NCI-H774 (cell line): ENCODE measurements at places on chromosomes 3 and 15.

DNA sequence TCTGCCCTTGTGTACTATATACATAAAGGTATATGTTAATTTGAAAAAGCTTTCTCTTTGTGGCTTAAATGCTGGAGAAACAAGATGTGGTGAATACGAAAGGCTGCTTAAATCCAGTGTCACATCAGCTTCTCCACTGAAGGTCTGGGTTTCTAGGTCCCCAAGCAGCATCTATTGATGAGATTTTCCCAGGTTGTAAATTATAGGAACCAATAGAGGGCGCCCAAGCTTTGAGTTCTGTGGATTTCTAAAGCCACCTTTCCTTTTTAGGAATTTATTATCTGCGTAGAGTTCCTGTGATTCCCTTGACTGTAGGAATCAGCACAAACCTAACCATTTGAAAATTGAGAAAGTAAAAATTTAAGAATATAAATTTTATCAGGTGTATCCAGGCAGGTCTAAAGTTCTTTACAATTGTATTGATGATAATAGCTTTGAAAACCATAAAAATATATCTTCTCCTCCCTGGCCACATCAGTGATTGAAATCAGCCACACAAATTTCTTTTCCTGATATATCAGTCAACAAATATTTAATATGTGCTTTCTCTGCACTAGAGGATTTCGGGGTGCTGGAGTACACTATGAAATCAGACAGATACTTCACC lies 88.3 kb upstream of the ADAMTSL3 start:
- peak; percentile 0 for DNase-seq

GRCh38 chr3:190371152-190371551 lies 16.8 kb upstream of the CLDN16 start:
- DNase-seq = no peak

DNA sequence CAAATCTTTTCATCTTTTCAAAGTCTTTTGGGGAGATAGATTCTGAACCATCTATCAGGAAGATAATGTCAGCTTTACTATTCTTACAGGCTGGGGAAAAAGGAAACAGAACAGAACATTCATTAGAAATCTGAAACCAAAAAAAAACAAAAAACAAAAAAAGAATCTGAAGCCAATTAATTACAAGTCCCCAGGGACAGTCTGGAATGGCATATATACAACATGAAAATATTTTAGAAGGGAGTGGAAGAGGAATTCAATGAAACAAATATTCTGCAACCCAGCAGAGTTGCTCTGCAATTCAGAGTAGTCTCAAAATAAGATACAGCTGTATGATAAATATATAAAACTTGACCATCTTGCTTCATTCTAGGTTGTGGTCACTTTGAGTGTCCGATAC lies 41.7 kb upstream of the CAPN7 start:
- DNase-seq = no peak

DNA sequence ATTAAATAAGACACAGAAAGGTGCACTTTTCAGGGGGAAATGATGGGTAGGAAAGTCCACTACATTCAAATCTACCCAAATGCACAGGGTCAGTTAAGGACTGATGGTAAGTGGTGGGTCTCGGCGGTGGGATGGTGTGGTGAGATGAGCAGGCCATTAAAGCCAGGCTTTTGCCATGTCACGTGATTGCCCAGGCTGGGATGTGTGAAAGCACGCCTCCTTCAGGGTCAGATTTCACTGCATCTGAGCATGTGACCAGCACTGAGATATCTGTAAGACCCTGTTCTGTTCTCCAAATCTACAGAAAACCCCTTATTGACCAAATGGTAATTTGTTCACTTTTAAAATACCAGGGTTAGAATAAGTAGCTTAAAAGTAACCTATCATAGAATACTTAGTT lies 301.5 kb downstream of the MEX3B start:
- no peak for DNase-seq

- no peak for DNase-seq
Observed at GRCh38 chr15:33587773-33588172, 277.0 kb downstream of the RYR3 start.

DNA sequence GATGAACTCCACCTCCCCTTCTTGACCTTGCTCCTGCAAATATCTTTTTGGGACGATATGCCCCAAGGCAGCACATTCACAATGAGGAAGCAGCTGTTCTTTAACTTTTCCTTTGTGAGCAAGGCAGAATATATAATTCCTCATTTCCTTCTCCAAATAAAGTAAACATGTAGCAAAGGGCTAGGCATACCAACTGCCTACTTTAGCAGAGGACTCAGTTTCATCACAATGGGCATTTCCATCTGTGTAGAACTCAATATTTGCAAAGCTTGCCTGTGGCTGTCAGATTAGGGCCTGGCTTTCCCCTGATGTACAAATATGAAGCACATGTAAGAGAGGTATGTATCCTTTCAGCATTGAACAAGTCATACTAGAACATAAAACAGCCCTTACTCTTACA lies 366.9 kb downstream of the RSL24D1 start:
- DNase-seq = no peak

DNA sequence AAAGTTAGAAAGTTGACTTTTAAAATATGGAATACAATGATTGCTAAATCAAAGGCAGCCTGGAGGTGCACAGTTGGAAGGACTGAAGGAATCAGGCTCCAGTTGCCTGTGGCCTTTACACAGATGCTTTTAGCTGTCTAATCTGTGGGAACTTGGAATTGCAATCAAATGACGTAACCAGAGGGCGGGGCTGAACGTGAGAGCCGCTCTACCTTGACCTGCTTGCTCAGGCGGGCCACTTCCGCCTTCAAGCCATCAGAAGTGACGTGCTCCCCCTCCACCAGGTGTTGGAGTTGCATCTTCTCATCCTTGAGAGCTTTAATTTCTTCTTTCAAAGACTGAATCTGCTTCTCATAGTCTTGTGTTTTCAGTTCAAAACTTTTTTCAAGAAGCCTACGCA lies 37.7 kb upstream of the GNB5 start:
- DNase-seq = no peak

DNA sequence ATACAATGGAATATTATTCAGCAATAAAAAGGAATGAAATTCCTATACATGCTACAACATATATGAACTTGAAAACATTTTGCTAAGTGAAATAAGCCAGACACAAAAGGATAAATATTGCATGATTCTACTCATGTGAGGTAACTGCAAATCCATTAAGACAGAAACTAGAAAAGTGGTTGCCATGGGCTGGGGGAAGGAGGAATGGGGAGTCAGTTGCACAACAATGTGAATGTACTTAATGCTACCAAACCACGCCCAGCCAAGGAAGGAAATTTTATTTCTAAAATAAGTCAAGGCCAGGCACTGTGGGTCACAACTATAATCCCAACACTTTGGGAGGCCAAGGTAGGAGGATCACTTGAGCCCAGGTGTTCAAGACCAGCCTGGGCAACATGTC lies 9.8 kb upstream of the GMPPB start:
- DNase-seq = no peak
